ENCODE measurements at places on chromosomes 3 and 15.

- no peak for DNase-seq
Measured at GRCh38 chr15:70281811-70282307, 184.1 kb upstream of the TLE3 start.

DNA sequence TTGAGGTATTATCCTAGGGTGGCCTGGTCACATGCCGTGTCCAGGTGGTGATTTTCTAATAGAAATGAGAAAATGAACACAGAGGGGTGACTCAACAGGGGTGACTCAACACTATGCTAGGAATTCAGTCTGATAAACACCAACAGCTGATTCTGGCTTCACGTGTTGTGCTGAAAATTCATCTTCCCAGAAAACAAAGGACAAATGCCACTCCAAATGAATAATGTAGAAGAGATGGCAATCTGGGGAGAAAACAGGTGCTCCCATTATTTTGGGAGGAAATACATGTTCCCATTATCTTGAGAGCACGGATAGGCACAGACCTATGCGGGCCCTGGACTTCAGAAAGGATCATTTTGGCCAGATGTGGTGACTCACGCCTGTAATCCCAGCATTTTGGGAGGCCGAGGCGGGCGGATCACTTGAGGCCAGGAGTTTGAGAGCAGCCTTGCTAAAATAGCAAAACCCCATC is 101.2 kb upstream of the MEX3B start:
- DNase-seq, result no peak

- no peak for DNase-seq
Measured at GRCh38 chr3:101984356-101984755, 135.0 kb downstream of the NFKBIZ start.

DNA sequence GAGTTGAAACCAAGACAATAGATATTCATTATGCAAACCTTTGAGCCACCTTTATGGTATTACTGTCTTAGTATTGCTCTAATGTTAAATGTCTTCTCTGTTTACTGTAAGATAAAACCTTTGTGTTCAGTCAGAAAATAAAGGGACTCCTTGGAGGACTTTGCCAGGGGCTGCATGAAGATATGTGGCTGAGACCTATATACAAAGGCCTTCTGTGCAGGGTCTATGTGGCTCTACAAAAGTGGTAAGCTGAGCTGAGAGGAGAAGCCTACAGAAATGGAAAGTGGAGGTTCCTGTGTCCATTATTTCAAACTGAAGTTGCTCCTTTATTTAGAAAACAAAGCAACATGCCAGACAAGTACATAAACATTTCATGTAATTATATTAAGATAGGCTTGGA is 131.5 kb downstream of the FNDC3B start:
- DNase-seq, result no peak

GRCh38 chr3:191762323-191762960 is 301.5 kb downstream of the PYDC2 start:
- no peak for DNase-seq

DNA sequence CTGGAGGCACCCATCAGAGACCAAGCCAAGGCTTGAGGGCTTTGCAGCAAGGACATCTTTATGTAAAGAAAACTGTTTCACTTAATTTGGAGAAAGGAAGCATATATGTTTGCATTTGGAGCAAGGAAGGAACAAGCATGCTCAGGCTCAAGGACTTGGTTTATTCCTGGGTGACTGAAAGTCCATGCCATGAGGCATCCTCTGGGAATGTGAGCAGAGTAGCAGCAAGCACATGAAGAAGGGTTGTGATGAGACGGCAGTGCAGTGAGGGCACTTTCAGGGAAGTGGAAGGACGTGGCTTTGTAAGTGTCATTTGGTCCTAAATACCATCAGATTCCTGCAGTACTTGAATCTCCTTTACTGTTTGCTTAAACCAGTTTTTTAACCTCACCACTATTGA is 26.8 kb downstream of the POLG start:
- DNase-seq, result no peak

GRCh38 chr3:130565224-130565623 is 48.2 kb downstream of the COL6A6 start:
- DNase-seq, result no peak

DNA sequence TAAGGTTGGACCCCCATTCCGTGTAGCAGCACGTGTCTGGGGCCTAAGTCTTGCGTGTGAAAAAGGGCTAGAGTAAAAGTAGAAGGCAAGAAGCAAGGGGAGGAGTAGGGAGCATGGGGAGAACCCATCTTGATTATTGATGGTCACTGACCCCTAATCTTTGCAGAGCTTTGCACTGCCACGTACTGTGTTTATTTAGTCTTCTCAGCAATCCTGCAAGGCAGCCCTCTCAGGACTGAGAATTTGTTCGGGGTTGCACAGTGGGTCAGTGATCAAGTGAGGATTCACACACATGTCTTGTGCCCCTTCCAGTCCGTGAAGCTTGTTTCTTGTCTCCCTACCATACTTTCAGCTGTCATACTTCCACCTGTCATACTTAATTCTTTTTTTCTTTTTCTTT is 7.2 kb downstream of the SEMA4B start:
- DNase-seq, result no peak

All from right cardiac atrium (tissue), 5 donors.